ENCODE measurements at places on chromosomes 16 and 17. TPM values are rescaled to one million over a fixed set of nuclear protein-coding genes. Genes with fewer than 3 reads are reported as not detected.

The CBFA2T3 gene
- not detected for total RNA-seq

The CHD9NB gene
- 1.1 TPM for total RNA-seq

The CRYBA1 gene
- total RNA-seq, result not detected

DNA sequence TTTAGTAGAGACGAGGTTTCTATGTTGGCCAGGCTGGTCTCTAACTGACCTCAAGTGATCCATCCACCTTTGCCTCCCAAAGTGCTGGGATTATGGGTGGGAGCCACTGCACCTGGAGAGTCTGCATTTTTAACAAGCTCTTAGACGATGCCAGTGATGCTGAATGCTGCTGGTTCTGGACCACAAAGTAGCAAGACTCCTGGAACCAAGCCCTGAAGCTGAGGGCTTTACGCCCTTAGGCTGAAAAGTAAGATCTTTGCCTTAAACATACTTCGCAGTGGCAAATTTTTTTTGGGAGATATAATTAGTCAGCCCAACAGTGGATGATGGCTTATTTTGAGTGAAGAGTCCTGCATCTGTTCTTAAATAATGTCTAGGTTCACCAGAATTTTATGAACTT, 14.0 kb downstream of the METTL9 start:
- peaks cover 6% of the 10 kb centered on the region for H3K4me1 ChIP-seq
- H3K27ac ChIP-seq, result no peak overlapping the region
- DNase-seq, result no peak
- H3K36me3 ChIP-seq, result peaks cover 4% of the 10 kb centered on the region

The CCL13 gene
- not detected for total RNA-seq

- H3K4me1 ChIP-seq, result no peaks in the 10 kb centered on the region
- no peaks in the 10 kb centered on the region for H3K27me3 ChIP-seq
- H3K4me3 ChIP-seq, result no peak overlapping the region
- no peaks in the 10 kb centered on the region for H3K36me3 ChIP-seq
Measured at GRCh38 chr17:9854255-9854654, 28.5 kb downstream of the GLP2R start.

The MAPT gene
- under 0.01 TPM for total RNA-seq

DNA sequence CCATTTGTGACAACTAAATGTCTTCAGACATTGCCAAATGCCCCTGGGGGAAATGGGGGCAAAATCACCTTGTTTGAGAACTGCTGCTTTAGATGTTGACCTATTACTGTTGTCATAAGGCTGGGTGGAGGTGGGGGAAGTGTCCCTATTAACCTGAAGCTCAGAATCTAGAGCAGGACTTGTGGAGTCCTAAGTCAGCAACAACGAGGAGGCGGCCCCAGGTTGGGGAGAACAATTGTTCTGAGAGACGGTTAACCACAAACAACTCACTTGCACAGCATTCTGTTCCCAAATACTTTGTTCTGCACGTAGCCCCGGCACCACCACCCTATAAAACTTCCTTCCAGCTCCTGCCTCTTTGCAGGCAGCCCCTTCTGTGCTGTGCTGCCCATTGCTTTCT, 32.5 kb downstream of the TEKT5 start:
- H3K27ac ChIP-seq, result no peak overlapping the region
- H3K27me3 ChIP-seq, result peaks cover 14% of the 10 kb centered on the region
- no peak overlapping the region for H3K4me3 ChIP-seq
- H3K36me3 ChIP-seq, result no peaks in the 10 kb centered on the region

DNA sequence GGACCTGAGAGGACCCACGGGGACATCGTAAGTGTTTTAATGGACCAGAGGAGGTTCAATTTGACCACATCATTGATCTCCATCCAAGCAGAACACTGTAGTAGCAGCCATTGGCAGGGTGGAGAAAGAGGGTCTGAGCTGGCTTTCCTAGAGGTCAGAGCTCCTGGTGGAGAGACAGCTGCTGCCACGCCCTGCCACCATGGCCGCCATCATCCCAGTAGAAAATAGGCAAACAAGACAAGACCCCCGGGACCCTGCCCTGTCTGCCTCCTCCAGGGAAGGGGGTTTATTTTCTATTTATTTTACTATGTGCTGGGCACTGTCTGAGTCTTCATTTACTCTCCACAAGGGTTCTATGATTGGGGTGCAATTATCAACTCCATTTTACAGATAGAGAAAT, 11.4 kb upstream of the ITGA3 start:
- H3K27ac ChIP-seq, result no peak overlapping the region
- H3K4me1 ChIP-seq, result peaks cover 17% of the 10 kb centered on the region
- H3K27me3 ChIP-seq, result no peaks in the 10 kb centered on the region
- H3K36me3 ChIP-seq, result no peaks in the 10 kb centered on the region

The WFIKKN2 gene
- total RNA-seq, result not detected

The TMEM88 gene
- total RNA-seq, result not detected

DNA sequence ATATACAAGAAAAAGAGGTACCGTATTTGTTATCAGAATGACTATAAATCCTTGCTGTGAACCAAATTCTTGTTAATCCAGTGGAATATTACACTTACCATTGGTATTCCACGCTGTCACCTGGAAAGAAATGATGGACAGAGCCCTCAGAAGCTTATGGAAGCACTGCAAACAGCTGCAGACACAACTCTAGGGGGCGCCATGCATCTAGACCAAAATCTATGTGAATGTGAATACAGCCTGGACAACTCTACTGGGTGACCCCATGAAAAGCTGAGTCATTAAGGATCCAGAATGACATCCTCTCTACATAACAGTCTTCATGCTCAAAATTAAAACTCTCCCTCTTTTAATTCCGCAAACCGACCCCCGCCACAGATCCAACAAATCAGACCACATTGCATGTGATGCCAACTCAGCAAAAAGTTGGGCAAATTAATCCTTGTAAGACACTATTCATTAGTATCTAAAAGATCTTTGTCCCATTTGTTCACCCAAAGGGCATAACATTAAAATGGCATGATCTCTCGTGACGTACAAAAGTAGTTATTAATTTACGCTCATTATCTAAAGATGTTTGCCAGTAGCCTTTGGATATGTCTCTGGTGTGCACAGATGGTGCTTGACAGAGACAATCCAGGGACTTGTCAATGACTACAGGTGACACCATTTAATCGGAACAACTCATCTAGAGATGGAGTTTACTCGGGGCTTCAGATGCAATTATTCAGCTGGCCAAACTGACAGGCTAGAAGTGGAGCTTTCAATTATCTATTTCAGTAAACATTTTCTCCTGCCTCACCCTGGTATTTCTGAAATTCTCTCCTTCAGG, 552.7 kb upstream of the PSMD7 start:
- no peaks in the 10 kb centered on the region for H3K4me1 ChIP-seq
- no peaks in the 10 kb centered on the region for H3K36me3 ChIP-seq
- no peak overlapping the region for H3K27ac ChIP-seq
- DNase-seq, result no peak
- no peak overlapping the region for H3K4me3 ChIP-seq
- no peaks in the 10 kb centered on the region for H3K27me3 ChIP-seq

DNA sequence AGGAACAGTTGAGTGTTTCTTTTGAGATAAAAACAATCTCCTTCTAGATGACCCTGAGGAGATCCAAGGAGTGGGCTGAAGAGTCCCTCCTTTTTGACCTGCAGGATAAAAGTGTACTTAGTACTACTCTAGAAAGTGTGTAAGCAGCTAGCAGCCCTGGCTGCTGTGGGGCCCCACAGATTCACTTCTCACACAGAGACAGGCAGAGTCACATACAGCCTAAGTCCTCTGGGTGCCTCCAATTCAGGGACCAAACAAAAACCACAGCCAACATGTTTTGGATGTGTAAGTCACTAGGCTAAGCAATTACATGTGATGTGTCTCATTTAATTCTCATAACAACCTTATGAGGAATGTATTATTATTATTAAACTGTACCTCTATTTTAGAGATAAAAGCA, 97.1 kb downstream of the TMEM100 start:
- H3K36me3 ChIP-seq, result no peaks in the 10 kb centered on the region
- peaks cover 2% of the 10 kb centered on the region for H3K27me3 ChIP-seq
- no peak for DNase-seq
- peaks cover 5% of the 10 kb centered on the region for H3K4me1 ChIP-seq

GRCh38 chr17:64686705-64687104, 24.6 kb upstream of the SMURF2 start:
- H3K36me3 ChIP-seq, result no peaks in the 10 kb centered on the region
- no peak for DNase-seq
- no peak overlapping the region for H3K4me3 ChIP-seq
- H3K27ac ChIP-seq, result no peak overlapping the region
- peaks cover 23% of the 10 kb centered on the region for H3K4me1 ChIP-seq

DNA sequence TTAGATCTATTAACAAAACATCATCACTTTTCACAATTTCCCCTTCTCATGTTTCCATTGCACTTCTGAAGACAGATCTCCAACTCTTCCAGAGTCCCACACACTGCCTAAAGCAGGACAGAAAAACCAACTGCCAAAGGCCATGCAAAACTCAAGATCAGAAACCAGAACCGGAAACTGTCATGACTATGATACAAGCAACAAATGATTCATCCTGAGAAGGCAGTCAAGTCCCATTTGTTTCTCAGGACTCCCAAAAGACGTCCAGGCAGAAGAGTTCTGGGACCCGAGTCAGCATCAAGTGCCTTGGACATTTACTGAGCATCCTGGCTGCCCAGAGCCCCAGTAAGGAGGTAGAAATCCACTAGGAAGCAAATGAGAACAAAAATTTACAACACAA, 38.8 kb downstream of the ERN1 start:
- DNase-seq, result peak; percentile 61
- H3K4me3 ChIP-seq, result no peak overlapping the region
- no peaks in the 10 kb centered on the region for H3K4me1 ChIP-seq
- no peaks in the 10 kb centered on the region for H3K36me3 ChIP-seq

- peak; percentile 20 for DNase-seq
- H3K27me3 ChIP-seq, result no peaks in the 10 kb centered on the region
- H3K4me3 ChIP-seq, result no peak overlapping the region
- peaks cover 16% of the 10 kb centered on the region for H3K36me3 ChIP-seq
- H3K27ac ChIP-seq, result no peak overlapping the region
Measured at GRCh38 chr16:23650674-23651416, 9.6 kb downstream of the DCTN5 start.

DNA sequence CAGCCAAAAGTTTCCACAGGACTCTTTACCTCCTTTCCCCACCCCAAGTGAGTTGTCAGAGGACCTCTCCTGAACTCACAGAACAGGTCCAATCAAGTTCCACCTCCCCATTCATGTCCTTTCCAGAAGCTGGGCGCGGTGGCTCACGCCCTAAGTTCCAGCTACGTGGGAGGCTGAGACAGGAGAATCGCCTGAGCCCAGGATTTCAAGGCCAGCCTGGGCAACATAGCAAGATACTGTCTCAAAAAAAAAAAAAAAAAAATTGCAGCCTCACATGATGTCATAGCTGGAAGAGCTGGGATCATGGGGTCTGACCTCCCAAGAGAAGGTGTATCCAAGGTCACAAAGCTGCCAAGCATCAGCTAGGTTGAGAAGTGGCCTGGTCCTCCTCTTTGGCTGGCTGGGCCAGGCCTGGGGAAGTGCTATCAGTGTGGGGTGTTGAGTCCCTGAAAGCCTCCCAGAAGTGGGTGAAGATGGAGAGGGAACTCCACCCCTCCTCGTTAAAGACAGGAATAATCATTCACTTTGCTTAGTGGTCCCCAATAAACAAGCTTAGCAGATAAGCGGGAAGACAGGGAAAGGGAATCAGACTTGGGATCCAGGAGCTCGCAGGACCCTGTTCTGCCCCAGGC, 5.5 kb upstream of the MNT start:
- no peak overlapping the region for H3K4me3 ChIP-seq
- H3K4me1 ChIP-seq, result peaks cover 33% of the 10 kb centered on the region
- H3K27me3 ChIP-seq, result no peaks in the 10 kb centered on the region
- H3K36me3 ChIP-seq, result no peaks in the 10 kb centered on the region
- no peak for DNase-seq

DNA sequence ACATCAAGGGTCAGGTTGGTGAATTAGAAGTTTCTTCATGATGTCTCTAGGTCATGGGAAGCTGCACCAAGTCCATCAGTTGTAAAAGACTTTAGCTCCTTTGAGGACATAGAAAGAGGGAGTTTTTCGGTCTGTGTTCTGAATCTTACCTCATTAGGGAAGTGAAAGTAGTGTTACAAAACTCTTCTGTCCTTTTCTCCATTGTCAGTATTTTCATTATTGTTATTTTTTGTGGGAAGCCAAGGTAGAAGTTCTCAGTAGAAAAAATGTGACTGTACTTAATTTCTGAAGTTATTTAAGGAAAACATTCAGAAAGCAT, 24.2 kb downstream of the MAP3K3 start:
- no peak for DNase-seq
- H3K4me3 ChIP-seq, result no peak overlapping the region
- H3K27ac ChIP-seq, result no peak overlapping the region
- peaks cover 8% of the 10 kb centered on the region for H3K36me3 ChIP-seq
- no peaks in the 10 kb centered on the region for H3K27me3 ChIP-seq
- peaks cover 5% of the 10 kb centered on the region for H3K4me1 ChIP-seq

DNA sequence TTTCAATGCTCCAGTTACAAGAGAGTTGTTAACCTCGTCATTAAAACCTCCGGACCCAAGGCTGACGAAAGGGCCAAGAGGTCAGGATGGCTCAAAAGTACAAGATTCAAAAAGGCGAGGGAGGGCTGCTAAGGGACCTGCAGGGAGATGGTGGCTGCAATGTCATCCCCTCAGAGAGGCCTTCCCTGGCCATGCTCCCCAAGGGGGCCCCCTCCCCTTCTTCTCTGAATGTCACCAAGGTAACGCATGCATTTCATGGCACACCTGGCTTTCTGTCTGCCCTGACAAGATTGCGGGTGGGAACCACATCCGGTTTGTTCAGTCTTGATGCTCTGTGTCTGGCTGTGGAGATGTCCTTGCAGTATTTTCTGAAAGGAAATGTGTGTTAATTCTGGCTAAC, 89.9 kb downstream of the C16orf78 start:
- H3K27ac ChIP-seq, result no peak overlapping the region
- no peak for DNase-seq
- no peaks in the 10 kb centered on the region for H3K4me1 ChIP-seq
- no peak overlapping the region for H3K4me3 ChIP-seq
- H3K36me3 ChIP-seq, result no peaks in the 10 kb centered on the region

- peak overlapping the region; percentile 80 for H3K4me3 ChIP-seq
- peaks cover 25% of the 10 kb centered on the region for H3K36me3 ChIP-seq
- 0 out of 2 replicates have a peak, but pooled peaks cover 2% of the 10 kb centered on the region for H3K4me1 ChIP-seq
- H3K27ac ChIP-seq, result peak overlapping the region; percentile 71
- H3K27me3 ChIP-seq, result no peaks in the 10 kb centered on the region
Measured at GRCh38 chr16:72092832-72093447, 480 bp downstream of the TXNL4B start.

Data from IMR-90 (cell line).